ENCODE measurements at places on chromosomes 1 and 21. TPM values are rescaled to one million over a fixed set of nuclear protein-coding genes. Genes with fewer than 3 reads are reported as not detected.

DNA sequence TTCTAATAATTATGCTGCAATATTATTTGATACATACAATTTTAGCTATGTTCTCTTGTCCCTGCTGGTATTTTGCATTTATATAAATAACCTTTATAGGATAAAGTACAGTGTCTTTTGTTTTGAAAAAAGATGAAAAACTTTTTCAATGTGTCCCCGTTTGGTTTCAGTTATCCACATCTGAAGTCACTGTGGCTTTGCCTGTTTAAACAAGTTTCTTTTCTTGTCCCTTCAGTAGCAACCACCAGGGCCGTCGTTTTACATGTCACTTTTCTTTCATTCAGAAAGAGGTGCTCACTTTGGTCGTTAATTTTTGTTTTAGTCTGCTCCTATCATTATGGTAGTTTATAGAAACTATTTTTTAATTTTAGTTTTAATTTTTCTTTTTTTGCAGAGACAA is 41.4 kb downstream of the RABGAP1L start:
- no peak for DNase-seq

DNA sequence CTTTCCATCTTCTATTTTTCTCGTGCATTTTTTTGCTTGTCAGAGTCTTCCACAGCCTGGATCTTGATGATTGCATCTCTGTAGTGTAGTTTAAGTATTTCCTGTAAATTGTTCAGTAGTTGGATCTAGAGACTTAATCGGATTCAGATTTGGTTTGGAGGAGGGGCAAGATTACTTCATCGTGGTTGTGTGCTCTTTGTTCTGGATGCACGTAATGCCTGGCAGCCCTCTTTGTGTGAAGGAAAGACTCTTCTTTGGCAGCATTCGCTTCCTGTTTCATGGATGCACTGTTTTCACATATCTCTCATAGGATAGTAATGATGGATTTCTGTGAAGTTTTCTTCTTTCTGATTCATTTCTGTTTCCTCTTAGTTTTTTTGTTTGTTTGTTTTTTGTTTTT is 14.2 kb downstream of the SEMA4A start:
- no peak for DNase-seq

DNA sequence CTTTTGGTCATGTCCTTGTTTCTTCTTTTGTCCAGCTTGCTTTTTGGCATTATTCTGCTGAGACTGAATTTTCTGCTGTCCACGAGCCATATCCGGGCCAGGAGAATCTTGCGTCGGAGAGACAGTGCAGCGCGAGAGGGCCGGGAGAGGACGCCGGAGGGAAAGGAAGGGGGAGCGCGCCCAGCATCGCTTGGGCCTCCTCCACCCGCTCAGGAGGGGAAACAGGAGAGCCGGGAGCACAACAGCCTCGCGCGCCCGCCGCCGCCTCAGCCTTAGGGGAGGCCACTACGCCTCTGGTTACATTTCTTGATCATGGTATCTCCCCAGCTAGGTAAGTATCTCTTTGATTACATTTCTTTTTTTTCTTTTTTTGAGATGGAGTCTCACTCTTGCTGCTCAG is 7.4 kb upstream of the DEGS1 start:
- DNase-seq = no peak

DNA sequence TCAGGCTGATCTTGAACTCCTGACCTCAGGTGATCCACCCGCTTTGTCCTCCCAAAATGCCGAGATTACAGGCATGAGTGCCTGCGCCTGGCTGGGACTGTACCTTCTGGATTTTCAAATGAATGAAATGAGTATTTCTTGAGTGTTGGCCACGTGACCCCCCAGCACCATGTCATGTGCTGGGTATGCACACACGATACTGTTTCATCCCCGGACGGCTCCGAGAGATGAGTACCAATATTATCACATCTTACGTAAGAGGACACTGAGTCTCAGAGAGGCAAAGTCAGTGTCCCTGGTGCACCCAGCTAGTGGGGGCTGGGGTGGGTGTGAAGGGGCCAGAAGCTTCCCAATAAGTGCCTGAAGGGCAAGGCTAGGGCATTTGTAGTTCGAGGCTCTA is 780 bp upstream of the CROCC start:
- peak; percentile 22 for DNase-seq

- no peak for DNase-seq
Observed at GRCh38 chr1:200899015-200899386, 4.3 kb downstream of the INAVA start.

DNA sequence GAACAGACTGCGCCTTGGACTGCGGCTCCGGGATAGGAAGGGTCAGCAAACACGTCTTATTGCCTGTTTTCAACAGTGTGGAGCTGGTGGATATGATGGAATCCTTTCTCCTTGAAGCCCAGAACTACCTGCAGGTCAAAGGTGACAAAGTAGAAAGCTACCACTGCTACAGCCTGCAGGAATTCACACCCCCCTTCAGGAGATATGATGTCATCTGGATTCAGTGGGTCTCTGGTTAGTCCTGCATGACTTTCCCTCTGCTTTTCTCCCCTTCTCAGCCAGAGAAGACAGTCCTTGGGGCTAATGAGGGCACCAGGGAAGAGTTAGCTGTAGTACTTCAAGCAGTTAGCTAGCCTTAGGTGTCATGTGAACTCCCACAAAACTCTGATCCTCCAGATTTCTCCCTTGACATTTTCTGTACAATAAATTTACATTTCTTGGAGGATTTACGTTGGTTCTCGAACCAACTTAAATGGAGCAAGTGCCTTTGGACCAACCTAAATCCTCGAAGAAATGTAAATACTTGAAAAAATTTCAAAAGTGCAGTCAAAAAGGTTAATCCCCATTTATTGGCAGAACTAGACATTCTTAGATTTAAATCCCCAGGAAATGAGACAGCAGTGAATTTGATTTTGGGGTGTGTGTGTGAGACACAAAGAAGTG is 20.9 kb downstream of the NTMT2 start:
- no peak for DNase-seq

GRCh38 chr1:5513846-5514526 is 478.2 kb downstream of the NPHP4 start:
- peak; percentile 74 for DNase-seq

GRCh38 chr1:56215086-56215485 is 364.3 kb downstream of the PLPP3 start:
- DNase-seq = no peak

DNA sequence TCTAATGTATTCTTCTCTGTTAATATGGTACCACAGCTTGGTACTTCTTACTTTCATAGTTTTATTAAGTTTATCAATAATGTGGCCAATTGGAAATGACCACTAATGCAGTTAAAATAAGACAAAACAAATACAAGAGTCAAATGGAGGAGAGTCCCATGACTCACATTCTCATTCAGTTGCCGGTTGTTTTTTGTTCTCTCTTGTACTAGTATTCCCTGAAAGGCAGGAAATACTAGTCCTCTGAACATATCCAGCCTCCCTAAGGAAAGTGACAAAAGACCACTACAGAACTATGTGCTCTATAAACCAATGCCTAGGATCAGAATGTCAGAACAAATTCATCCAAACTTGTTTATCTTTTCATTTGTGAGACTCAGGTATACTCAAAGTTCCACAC is 165.2 kb upstream of the SAMSN1 start:
- no peak for DNase-seq

- no peak for DNase-seq
Observed at GRCh38 chr1:201090541-201090940, 21.7 kb downstream of the CACNA1S start.

- DNase-seq = no peak
Observed at GRCh38 chr1:112673592-112674439, 643 bp upstream of the MOV10 start.

DNA sequence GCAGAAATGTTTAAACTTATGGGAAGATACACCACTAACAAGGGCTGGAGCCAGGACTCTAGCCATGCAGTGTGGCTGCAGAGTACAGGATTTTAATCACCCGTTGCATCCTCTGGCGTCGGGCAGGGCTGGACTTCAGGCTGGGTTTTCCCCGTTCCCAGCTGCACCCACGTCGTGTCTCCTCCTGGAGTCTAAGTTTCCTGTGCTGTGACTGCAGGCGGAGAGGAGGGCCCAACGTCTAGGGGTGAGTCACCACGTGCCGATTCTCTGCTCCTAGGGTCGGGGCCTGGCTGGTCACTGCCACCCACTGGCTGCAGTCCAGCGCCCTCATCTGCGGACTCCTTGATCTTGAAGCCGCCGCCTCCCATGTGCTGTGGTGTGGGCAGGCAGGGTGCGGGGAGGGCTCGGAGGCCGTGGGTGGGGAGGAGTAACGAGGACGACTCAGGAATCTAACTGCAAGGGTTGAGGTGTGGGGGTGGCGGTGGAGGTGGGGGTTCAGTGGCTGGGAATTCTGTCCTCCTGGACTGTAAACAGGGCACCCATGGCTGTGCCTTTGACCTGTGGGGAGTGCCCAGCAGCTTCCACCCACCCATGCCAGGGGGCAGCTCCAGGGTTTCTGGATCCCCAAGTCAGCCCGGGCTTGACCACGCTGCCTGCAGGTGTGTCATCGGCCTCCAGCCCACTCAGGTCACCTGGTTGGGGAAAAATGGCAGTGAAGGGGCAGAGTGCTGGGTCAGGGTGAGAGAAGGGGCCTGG is 77.8 kb downstream of the ALPL start:
- DNase-seq = peak; percentile 46

- no peak for DNase-seq
Observed at GRCh38 chr1:183653462-183653794, 312 bp upstream of the APOBEC4 start.

- DNase-seq = peak; percentile 95
Observed at GRCh38 chr1:234963180-234963903, 165.3 kb downstream of the TOMM20 start.

GRCh38 chr21:45356251-45356650 is 48.7 kb upstream of the COL18A1 start:
- DNase-seq = no peak

GRCh38 chr1:116586741-116587143 is 15.9 kb upstream of the CD58 start:
- DNase-seq = no peak

DNA sequence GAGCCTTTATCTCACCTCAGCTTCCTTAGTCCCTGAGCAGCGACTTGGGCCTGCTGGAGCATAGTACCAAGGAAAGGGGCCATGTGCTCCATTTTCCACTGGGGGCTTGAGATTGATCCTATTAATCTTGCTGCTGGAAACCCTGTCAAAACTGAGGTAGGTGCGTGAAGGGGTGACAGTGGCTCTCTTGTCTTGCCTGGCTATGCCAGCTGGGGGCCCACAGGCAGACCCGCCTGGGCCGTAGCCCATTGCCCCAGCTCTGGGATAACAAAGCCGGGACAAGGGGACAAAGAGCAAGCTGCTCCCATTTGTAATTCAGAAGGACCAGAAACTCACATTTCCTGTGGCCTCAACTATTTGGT is 10.3 kb upstream of the CELSR2 start:
- DNase-seq = no peak

DNA sequence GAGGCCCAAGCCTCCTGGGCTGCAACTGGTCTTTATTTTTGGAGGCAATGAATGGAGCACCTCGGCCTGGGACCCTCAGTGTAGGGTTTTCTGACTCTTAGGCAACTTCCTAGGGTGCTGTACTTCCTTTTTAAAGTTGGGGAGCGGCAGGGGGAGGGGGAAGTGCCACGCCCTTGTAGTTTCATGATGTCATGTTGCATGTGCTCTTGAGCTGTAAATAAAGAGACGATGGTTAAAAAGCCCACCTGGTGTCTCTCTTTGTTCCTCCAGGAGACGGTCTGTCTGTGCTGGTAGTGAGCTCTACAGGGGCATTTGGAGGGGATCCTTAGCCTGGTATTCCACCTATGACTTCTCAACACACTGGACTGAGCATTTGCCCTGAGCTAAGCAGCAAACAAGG is 10.3 kb upstream of the AGTRAP start:
- DNase-seq = no peak

DNA sequence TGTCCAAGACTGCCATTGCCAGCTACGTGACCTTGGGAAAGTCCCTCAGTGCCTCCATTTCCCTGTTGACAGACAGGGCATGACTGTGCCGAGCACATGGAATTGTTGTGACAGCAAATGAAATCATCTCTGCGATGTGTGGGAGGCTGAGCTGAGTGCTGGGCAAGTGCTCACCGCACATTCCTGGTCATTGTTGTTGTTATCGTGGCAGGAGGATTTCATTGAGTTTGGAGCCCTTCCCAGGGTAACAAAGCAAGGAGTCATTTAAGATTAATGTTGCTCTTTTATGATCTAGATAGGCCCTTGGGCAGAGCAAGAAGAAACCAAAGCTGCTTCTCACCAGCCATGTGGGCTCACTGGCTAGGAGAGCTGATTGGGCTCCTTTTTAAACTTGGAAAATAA is 39.6 kb upstream of the ITPKB start:
- DNase-seq = peak; percentile 53

DNA sequence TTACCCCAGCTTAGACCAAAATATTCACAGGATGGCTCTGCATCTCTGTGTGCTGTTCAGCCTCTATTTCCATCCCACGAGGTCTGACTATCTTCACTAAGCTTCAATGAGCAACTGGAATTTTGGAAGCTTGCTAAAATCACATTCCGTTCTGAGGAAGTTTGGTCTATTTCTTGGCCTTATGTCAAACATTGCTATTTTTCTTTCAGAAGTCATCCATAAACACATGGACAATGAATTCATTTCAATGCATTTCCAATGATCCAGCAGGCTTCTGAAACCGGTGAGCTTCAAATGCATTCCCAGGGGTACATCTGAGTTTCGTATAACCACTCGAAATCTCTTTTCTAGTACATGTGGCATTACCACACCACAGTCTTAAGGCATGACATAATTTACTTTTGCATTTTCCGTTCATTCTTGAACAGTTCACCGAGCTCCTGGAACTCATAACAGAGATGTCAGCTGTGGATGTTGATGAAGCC is 294.1 kb upstream of the KAZN start:
- no peak for DNase-seq

- no peak for DNase-seq
Observed at GRCh38 chr1:38735651-38736161, 123.9 kb downstream of the RRAGC start.

GRCh38 chr1:39293375-39294070 is 89.0 kb downstream of the MACF1 start:
- no peak for DNase-seq

GRCh38 chr1:244841273-244841927 is 5.9 kb downstream of the COX20 start:
- DNase-seq = no peak

GRCh38 chr1:202045705-202046104 is 35.3 kb downstream of the ELF3 start:
- DNase-seq = no peak

DNA sequence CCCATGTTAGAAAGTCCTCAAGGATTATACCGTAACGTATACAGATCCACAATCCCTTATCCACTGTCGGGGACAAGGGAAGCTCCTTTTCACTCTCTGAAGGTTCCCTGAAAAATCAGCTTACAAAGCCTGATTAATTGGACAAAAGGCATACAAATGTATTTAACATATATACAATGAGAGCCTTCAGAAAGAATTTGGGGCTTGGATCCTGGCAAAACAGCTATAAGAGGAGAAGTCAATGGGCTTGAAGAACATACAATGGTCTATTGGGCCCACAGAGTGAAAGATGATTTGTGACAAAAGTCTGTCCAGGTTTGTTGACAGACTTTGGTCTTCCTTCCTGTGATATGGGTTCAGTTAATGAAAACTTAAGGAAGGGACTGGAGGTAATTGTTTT is 10.7 kb downstream of the TACSTD2 start:
- DNase-seq = no peak

Gene ACKR1
- 19.5 TPM for total RNA-seq

Gene KCNQ4
- 1.3 TPM for total RNA-seq

Gene NTRK1
- 0.79 TPM for total RNA-seq

Gene BLZF1
- total RNA-seq = 35.9 TPM

Gene CIART
- total RNA-seq = 0.49 TPM

Gene DIO1
- not detected for total RNA-seq

Gene TGFB2
- total RNA-seq = 0.48 TPM

Measured in mucosa of descending colon (tissue), 3 donors.